Cardiac septum (tissue), 1 donor: ENCODE measurements at places on chromosomes 5 and 9. TPM values are rescaled to one million over a fixed set of nuclear protein-coding genes. Genes with fewer than 3 reads are reported as not detected.

DNA sequence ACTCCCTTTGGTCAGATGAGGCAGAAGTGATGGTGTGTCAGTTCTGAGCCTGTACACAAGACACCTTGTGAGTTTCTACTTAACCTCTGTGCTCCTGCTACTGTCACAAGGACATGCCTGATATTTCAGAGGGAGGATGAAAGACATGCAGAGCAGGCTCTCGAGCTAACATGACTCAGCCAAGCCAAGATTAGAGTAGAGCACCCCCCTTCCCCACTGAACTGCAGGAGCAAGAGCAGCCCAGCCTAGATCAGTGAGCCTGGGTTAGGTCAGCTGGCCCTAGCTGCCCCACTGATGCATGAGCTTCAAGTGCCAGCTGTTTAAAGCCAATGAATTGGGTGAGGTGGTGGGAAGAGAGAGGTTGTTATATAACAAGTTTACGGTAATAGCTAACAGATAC is 36.7 kb downstream of the BRINP1 start:
- DNase-seq = no peak

DNA sequence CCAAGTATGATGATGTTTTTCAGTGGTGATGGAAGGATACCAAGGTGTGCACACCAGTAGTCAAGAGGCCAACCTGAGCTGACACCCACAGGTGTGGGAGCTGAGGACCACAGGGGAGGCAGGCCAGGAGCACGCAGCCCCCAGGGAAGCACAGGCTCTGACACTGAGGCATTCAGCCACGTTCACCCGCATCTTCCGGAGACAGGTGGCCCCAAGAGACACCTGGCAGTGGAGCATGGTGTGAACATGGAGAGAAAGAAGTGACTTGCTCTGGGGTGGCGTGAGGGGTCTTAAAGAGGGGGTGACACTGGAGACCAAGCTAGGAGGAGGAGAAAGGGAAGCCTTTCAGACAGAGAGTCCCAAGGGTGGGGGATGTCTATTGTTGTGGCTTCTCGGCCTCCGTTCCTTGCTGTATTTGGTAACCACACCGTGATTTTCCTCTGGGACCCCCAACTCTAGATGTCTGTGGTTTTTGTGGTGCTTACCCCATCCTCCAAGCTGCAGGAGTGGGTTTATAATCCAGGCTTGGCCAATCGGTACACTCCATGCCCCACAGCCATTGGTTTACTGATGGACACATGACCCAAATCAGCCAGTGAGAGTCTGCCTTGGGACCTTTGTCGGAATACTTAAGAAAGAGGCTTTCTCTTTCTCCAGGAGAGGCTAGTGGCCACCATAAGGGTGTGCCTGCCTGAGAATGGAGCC is 84.6 kb downstream of the HRH2 start:
- DNase-seq = no peak

- peak; percentile 26 for DNase-seq
Measured at GRCh38 chr9:120377268-120378159, 202.5 kb downstream of the CDK5RAP2 start.

DNA sequence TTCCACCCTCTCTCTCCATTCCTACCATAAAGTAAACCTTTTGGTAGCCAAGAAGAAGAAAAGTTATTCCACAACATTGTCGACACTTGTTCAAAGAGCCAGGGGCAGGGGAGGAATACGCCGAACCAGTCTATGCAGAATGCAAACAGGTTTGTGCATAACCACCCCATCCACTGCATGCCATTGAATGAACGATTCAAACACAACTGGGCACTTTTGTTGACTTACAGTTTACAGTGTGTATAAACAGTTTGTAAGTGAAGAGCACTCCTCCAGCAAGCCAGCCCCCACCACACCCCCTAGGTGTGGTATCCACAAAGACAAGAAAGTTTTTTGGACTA is 6.8 kb upstream of the S1PR3 start:
- DNase-seq = no peak

- no peak for DNase-seq
Measured at GRCh38 chr5:69527128-69527770, 32.7 kb upstream of the GTF2H2C start.

GRCh38 chr5:118968925-118969375 is 19.4 kb downstream of the DTWD2 start:
- no peak for DNase-seq

Gene IFNA21
- not detected for total RNA-seq

Gene MELK
- total RNA-seq = 0.13 TPM

Gene IRX1
- 1.2 TPM for total RNA-seq

Gene PFN3
- not detected for total RNA-seq

Gene CCDC192
- total RNA-seq = not detected
